NCI-H2171 treated with DMSO at 0.1 percent for 48 hours (cell line): ENCODE measurements at places on chromosomes 11 and 22.

- DNase-seq = no peak
Measured at GRCh38 chr22:27667121-27667843, 134.3 kb downstream of the MN1 start.

DNA sequence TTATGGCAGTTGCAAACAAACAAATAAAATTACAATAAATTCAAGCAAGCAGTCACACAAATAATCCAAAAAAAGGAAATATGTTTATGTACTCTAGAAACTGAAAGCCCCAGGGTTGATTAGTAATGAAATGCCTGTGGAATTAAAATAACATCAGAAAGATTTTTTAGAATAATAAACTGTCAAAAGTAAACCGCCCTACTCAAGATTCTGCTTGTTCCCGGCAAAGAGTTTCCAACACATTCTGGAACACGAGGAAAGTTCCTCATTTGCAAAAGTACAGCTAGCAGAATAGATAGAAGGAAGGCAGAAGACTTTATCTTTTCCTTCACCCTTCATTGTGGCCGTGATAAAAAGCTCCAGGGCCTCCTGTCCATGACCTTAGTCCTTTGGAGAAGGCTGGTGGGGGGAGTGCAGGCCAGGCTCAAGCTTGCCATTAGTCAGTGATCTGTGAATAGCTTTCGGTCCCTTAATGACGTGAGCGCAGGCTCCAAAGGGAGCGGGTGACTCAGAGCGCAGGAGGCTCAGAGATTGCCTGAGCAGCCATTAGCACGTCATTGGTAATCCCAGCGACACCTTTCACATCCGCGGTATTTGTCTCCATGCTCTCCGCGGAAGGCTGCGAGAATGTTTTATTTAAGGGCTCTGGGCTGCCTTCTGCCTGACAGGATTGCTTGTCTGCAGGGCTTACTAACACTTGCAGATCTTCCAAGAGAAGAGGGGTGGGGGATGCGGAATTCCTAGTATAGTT is 458.3 kb downstream of the METTL15 start:
- DNase-seq = no peak

DNA sequence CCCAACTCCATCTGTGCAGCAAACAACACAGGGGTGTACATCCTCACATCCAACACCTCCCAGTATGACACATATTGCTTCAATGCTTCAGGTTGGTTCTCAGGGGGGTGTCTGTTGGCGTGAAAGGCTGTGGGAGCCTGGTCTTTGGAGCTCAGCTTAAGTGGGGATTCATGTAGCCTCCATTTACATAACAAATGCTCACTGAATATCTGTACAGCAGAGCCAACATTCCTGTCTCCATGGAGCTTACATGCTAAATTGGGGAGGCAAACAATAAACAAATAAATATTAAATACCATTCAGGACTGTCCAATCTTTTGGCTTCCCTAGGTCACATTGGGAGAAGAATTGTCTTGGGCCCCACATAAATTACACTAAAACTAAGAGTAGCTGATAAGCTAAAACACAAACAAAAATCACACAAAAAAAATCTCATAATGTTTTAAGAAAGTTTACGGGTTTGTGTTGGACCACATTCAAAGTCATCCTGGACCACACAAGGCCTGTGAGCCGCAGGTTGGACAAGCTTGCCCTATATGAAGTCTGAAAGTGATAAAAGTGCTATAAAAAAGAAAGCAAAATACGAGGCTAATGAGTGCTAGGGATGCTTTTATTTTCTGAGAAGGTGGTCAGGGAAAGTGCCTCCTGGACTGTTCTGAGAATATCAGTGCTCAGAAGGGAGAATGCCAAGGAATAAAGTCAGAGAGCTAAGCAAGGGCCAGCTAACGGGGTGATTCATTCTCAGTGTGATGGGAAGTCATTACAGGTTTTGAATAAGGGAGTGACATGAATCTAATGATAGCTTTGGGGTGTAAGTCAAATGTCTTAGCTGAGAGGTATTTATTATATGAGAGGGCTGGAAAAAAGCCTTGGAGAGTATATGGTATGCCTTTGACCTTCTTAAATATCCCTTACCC is 41.6 kb downstream of the CD44 start:
- no peak for DNase-seq

GRCh38 chr11:67118181-67118766 is 789 bp upstream of the KDM2A start:
- DNase-seq = peak; percentile 28

GRCh38 chr11:126416542-126417090 is 61.1 kb downstream of the ST3GAL4 start:
- DNase-seq = peak; percentile 53

DNA sequence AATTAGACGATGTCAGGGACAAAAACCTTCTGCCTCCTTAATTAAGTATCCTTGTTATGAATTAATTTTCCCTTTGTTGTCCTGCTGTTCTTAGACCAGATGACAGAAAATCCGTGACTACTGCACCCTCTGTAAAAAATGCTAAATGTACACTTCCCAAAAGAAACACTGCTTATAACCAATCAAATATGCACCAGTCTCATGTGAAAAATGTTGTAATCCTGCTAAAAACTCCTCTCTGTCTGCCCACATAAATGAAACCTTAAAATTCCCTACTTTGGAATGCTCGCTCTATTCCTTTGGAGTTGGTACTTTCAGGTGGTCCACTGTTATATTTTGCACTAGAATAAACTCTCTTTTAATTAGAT is 366.8 kb upstream of the CCDC179 start:
- no peak for DNase-seq

DNA sequence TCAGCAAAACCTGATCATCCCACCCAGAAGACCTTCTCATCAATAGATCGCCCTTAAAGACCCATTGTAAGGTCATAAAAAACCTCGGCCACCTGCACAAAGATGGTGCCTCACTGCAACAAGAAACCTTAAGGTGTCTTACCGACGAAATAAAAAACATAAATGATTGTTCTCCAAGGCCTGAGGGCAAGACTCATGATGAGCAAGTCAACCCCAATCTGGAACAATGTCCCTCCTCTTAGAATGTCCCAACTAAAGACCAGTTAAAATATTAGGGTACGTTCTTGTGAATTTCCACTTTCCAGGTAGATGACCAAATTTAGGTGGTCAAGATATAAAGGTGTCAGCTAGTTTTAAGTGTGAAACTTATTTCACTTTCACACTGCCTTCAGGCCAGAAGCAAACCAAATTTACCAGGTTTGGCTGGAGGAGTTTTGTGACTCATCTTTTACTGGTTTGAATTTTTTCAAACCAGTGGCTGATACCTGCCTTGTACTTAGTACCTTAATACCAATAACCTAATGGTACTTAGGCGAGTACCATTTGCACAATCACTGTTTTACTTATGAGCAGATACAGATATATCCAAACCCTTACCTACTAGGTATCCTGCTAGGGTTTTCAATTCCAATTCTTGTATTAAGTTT is 14.9 kb downstream of the KDELR3 start:
- DNase-seq = no peak

- no peak for DNase-seq
Measured at GRCh38 chr11:961921-962320, 36.3 kb downstream of the AP2A2 start.

- DNase-seq = no peak
Measured at GRCh38 chr11:70594031-70594430, 195.7 kb downstream of the CTTN start.

DNA sequence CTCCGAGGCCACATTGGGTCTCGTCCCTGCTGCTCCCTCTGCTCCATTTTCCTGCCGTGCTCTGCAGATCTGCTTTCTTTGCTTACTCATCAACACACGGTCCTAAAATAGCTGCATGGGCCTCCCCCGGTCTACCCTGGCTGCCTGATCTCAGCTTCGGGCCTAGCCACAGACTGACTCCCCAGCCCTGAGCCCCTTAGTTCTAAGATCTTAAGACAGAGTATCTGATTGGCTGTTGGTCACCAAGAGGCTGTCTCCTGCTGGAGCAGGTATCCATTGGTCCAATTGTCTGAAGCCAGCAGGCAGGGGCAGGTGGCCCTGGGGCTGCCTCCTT is 53.7 kb upstream of the NECTIN1 start:
- peak; percentile 42 for DNase-seq

- no peak for DNase-seq
Measured at GRCh38 chr11:117839936-117840813, 15.6 kb upstream of the FXYD2 start.

GRCh38 chr22:22452211-22452610 is 56.3 kb downstream of the ZNF280B start:
- DNase-seq = no peak

DNA sequence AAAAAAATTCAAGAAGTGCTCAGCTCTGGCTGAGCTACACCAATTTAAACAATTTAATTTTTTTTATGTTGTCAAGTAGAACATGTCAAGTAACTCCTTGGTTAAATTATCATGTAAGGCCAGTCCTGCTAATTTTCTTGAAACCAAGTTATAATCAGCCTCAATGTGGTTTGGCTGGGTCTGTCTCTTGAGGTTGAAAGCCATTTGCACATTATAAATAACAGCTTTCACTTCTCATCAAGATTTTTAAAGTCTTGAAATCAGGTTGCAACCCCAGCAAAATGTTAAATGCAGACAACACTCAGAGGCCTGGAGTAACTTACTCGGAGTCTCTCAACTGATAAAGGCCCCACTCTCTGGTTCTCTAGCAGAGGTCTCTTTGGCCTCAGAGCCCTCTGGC is 324.4 kb downstream of the BRD1 start:
- DNase-seq = no peak

DNA sequence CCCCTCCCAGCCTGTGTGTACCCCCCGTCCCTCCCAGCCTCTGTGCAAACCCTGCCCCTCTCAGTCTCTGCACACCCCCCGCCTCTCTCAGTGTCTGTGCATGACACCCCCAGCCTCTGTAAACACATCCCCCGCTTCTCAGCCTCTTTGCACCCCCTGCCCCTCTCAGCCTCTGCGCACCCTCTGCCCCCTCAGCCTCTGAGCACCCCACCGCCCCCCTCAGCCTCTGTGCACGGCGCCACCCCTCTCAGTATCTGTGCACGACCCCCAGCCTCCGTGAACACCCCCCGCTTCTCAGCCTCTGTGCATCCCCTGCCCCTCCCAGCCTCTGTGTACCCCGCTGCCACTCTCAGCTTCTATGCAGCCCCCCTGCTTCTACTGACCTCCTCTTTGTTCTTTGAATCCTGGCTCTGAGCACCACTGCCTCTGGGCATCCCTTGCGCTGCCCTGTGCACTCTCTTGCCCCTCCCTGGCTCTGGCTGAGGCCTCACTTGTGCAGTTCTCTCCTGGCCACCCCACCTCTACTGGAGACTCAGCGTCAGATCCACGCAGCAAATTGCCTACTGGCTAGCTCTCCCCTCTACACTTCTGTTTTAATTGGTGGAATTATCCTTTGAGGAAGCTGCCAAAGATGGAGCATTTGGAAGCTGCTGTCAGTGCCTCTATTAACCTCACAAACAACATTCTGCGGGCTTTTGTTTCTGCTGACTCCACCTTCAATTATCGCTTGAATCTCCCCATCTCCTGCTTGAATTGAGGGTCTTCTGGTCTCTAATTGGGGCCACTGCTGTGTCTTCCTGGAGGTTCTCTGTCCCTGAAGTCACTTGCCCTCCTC is 838.6 kb downstream of the TBC1D22A start:
- no peak for DNase-seq

- no peak for DNase-seq
Measured at GRCh38 chr11:75441804-75442132, 8.8 kb upstream of the KLHL35 start.

- peak; percentile 35 for DNase-seq
Measured at GRCh38 chr11:17077240-17077519, 287 bp downstream of the RPS13 start.

DNA sequence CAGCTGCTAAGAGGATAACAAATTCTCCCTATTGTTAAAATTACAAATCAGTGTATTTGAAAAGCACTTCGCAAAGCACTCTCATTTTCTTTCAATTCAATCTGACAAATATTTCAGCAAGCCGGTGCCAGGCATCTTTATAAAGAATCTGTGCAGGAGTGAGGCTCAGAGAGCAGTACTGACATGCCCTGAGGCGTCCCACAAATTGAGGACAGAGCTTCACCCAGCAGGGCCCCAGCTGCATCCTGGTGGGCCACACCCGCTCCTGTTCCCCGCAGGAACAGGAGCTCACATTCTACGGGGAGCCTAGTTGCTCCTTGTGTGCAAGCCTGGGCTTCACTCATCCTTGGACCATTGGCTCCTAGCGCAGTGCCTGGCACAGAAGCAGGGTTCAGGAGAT is 60.9 kb upstream of the EIF3D start:
- DNase-seq = no peak

GRCh38 chr11:70853068-70853769 is 399.2 kb downstream of the SHANK2 start:
- no peak for DNase-seq

DNA sequence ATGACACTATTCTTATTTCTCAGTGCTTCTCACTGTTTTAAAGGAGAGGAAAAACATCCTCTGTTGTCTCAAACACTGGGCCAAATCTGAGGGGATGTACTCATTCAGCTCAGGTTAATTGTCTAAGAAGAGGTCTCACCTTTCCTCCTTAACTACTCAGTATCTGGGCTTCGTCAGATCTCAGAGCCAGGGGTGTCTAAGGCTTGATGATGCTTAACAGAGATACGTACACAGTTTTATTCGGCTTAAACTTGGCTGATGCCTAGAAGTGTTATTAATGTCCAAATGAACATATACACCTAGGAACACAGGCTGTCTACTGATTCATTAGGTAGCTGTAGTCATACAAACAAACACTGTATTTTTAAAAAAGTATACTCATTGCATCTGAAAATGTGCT is 85.8 kb downstream of the UVRAG start:
- DNase-seq = no peak

- peak; percentile 57 for DNase-seq
Measured at GRCh38 chr11:133947321-133947756, 9.4 kb downstream of the IGSF9B start.

- DNase-seq = no peak
Measured at GRCh38 chr11:80307676-80308075, 866.8 kb upstream of the TENM4 start.

- DNase-seq = peak; percentile 34
Measured at GRCh38 chr11:207863-208180, 314 bp downstream of the RIC8A start.
